Chondrocyte (in vitro differentiated cells): ENCODE measurements at places on chromosomes 3 and 15.

GRCh38 chr15:68784206-68784605 is 36.5 kb downstream of the ANP32A start:
- no peak overlapping the region for H3K4me3 ChIP-seq
- DNase-seq = no peak
- H3K36me3 ChIP-seq = peaks cover 25% of the 10 kb centered on the region
- H3K4me1 ChIP-seq = no peaks in the 10 kb centered on the region
- no peaks in the 10 kb centered on the region for H3K27me3 ChIP-seq

- peak overlapping the region; percentile 32 for H3K27ac ChIP-seq
- H3K4me3 ChIP-seq = no peak overlapping the region
- no peak for DNase-seq
- peaks cover 61% of the 10 kb centered on the region for H3K4me1 ChIP-seq
- no peaks in the 10 kb centered on the region for H3K27me3 ChIP-seq
Observed at GRCh38 chr3:4409971-4410573, 57.0 kb downstream of the SUMF1 start.

DNA sequence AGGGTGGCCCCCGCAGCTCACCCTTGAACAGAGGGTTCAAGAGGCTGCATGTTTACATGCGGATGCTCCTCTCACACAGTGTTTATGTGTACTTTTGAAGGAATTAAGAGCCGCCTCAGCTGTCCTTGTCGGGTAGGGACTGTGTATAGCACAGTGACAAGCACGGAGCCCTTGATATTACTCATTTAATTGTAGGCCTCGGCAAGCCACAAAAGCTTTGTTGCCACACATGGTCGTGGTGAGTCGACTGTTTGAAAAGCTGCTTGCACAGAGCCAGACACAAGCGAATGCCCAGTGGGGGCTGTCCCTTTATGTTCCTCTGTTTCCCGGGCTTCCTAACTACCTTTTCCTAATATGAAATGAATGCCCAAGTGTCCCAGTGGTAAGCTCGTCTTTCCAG is 4.5 kb downstream of the ESYT3 start:
- no peak overlapping the region for H3K27ac ChIP-seq
- no peaks in the 10 kb centered on the region for H3K36me3 ChIP-seq
- peaks cover 26% of the 10 kb centered on the region for H3K4me1 ChIP-seq
- no peak overlapping the region for H3K4me3 ChIP-seq
- peaks cover 12% of the 10 kb centered on the region for H3K27me3 ChIP-seq
- DNase-seq = no peak

DNA sequence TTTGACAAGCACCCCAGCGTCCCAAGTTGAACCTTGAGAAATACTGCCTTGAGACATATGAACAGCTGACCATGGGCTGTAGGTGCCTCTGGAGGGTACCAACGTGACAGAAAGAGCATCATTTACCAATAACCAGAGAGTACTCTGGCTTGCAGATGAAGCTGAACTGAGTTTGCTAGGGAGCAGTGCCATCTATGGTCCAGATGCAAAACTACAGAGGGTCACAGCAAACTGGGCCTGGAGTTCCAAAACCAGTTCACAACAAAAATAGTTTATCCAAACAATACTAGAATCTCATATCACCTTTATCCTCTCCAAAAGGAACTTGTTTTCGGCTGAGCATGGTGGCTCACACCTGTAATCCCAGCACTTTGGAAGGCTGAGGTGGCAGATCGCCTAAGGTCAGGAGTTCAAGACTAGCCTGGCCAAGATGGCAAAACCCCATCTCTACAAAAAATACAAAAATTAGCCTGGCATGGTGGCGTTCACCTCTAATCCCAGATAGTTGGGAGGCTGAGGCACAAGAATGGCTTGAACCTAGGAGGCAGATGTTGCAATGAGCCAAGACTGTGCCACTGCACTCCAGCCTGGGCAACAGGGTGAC is 69.3 kb downstream of the CHAC1 start:
- peaks cover 49% of the 10 kb centered on the region for H3K4me1 ChIP-seq
- H3K4me3 ChIP-seq = no peak overlapping the region
- peaks cover 13% of the 10 kb centered on the region for H3K36me3 ChIP-seq
- no peak for DNase-seq
- H3K27me3 ChIP-seq = no peaks in the 10 kb centered on the region
- H3K27ac ChIP-seq = peak overlapping the region; percentile 75

DNA sequence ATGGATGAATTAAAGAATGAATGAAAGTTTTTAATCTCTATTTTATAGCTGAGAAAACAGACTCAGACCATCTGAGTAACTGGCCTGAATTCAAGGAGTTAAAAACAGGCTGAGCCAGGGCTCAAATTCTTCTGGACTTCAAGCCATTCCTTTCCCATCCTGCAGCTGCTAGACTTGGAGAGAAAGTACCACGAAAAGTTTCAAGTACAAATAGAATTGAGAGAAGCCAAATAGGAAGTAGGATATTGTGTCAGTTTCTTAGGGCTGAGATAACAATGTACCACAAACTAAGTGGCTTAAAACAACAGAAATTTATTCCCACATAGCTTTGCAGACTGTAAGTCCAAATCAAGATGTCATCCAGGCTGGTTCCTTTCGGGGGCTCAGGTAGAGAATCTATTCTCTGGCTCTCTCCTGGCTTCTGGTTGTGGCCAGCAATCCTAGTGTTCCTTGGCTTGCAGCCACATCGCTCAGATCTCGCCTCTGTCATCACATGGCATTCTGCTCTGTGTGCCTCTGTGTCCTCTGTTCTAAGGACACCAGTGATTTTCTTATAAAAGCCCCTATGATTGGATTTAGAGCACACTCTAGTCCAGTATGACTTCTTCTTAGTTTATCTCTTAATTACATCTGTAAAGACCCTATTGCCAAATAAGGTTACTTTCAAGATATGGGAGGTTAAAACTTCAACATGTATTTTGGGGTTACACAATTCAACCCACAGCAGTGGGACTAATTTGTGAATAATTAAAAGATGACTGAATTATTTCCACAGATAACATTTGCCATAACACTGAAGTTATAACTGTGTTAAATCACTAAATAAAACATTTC is 25.7 kb upstream of the GOLIM4 start:
- no peak for DNase-seq
- no peaks in the 10 kb centered on the region for H3K36me3 ChIP-seq
- H3K27me3 ChIP-seq = peaks cover 8% of the 10 kb centered on the region
- H3K27ac ChIP-seq = no peak overlapping the region

DNA sequence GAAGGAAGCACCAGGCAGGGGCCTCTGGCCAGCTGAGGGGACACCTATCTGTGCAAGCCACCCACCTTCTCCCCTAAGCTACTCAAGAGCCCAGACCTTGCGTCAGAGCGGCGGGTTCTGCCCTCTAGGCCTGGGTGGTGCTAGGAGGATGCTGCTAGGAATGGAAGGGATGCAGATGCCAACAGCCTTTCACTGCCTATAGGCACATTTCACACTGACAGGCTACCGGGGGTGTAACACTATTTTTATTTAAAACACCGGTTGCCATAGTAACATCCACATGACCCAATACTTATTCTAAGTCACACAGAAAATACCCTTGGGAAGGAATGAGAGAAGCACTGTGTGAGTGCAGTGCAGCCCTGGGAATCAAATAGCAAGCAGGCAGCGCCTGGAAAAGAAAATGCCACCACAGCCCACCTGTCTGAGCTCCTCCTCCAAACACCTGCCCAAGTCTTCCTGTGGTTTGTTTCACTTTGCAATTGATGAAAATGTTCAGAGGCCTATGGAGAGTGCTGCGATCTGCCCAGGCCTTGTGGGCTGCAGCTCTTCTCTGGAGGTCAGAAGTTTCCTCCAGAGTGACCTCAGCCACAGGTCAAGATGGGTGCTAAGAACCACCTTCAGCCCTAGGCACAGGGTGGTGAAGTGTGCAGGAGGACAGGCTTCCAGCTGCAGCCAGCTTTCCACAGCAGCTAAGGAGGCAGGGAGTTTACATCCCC is 113.5 kb upstream of the TOPAZ1 start:
- peaks cover 14% of the 10 kb centered on the region for H3K4me1 ChIP-seq
- no peak overlapping the region for H3K4me3 ChIP-seq
- no peaks in the 10 kb centered on the region for H3K36me3 ChIP-seq
- H3K27ac ChIP-seq = no peak overlapping the region

DNA sequence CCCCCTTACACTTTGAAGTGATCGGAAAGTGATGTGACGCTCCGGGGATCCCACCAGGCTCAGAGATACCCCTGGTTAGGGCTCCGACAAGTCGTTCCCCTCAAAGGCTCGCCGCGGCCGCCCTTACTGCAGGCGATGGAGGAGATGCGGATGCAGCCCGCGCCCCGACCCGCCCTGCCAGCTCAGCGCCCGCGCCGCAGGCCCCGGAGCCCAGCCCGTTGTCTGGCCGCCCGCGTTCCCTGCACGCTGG is 228 bp downstream of the GLT8D1 start:
- H3K27ac ChIP-seq = peak overlapping the region; percentile 95
- DNase-seq = no peak
- H3K4me3 ChIP-seq = peak overlapping the region; percentile 89
